ENCODE measurements at places on chromosomes 16 and 17.

DNA sequence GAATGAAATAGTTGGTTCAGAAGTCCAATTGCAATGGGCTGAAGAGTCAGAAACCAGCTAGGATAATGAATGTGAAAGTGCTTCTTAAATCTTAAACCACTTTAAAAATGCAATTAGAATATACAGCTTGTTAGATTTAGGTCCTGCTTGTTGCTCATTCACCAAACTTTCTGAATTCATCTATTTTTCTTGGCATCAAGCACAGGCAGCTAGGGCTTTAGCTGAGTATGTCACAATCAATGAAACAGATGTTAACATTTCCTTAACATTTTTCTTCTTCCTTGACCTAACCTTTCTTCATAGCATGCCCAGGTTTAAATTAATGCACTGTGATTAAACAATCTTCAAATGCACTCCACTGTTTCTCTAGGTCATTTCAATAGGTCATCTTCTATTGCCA lies 14.4 kb downstream of the KIF2B start:
- DNase-seq: no peak

DNA sequence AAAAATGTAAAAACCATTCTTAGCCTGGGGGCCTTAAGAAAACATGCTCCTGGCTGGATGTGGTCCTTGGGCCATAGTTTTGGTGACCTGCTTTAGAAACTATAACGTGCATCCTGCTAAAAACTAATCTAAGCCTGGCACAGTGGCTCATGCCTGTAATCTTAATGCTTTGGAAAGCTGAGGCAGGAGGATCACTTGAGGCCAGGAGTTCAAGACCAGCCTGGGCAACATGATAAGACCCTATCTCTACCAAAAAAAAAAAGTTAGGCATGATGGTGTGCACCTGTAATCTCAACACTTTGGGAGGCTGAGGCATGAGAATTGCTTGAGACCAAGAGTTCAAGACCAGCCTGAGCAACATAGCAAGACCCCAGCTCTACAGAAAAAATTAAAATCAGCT lies 183.8 kb upstream of the CHMP6 start:
- DNase-seq: no peak

GRCh38 chr16:53950677-53951076 lies 246.7 kb downstream of the FTO start:
- no peak for DNase-seq

DNA sequence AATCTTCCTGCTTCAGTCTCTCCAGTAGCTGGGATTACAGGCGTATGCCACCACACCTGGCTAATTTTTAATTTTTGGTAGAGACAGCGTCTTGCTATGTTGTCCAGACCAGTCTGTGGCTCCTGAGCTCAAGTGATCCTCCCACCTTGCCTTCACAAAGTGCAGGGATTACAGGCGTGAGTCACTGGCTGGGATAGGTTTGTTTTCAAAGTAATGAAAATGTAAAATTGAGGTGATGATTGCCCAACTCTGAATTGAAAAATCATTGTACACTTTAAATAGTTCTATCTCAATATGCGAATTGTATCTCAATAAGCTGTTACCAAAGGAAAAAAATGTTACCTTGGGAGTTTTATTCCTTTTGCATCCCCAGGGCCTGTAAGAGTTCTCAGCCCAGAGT lies 1.2 kb upstream of the AMFR start:
- DNase-seq: no peak

- no peak for DNase-seq
Measured at GRCh38 chr16:65068151-65068740, 53.6 kb downstream of the CDH11 start.

Measured in GM10248 (cell line).